Suprapubic skin (tissue), 4 donors: ENCODE measurements at places on chromosomes 13 and 19.

DNA sequence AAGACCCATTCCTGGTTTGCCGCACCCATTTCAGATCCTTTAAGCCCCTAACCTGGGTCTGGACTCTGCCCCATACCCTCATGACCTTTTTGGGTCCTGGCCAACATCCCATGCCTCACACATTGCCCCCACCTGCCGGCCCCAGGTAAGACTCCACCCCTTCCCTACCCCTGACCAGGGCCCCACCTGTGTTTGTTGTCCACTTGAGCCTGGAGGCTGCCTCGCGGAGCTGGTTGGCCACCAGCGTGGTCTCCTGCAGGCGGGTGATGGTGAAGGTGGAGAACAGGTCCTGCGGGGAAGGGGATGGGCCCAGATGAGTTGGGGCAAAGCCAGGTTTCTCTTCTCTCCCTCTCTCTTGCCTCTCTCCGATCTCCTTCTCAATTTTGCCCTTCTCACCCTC lies 19.5 kb downstream of the MAN2B1 start:
- DNase-seq, result no peak

DNA sequence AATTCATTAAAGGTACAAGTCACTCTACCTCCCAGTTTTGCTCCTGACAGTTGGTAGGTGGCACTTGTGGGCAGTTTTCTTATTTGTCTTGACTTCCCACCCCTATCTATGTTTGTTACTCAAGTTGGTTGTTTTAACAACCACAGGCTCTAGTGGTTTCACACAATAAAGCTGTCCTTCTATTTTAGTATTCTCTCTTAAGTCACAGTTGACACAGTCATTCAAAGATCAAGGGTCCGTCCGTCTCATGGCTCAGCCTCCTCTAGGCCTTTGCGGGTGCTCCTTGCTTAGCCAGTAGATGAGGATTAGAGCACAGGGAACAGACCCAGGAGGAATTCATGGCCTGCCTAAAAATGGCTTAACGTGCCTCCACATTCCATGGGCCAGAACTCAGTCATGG lies 573.7 kb downstream of the IRS2 start:
- DNase-seq, result no peak

DNA sequence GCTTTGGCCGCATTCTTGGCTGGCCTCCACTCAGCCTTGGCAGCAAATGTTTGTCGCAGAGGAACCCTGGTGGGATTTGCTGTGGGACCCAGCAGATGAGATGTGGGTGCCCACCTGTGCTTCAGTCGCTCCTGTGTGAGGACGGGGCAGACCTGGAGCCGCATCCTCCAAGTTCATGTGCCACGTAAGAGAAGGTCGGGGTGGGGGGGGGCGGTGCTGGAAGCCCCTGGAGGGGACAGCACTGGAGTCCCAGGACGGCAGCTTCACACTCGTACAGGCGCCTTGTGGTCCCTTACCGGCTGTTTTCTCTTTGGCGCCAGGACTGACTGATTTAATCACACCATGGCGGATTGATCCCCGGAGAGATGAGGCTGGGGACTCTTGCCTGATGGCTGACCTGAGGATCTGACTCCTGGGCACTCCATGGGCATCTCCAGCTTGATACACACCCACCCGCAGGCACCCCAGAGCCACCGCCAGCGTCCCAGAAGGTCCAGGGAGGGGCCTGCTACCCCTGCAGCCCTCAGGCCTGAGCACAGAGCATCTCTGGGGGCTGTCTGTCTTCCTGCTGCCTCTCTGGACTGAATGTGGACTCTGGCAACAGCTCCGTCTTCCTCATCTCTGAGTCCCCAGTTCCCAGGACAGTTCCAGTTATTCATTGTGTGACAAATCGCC lies 10.0 kb upstream of the GRTP1 start:
- no peak for DNase-seq

GRCh38 chr19:10871711-10872545 lies 575 bp downstream of the CARM1 start:
- DNase-seq, result no peak

DNA sequence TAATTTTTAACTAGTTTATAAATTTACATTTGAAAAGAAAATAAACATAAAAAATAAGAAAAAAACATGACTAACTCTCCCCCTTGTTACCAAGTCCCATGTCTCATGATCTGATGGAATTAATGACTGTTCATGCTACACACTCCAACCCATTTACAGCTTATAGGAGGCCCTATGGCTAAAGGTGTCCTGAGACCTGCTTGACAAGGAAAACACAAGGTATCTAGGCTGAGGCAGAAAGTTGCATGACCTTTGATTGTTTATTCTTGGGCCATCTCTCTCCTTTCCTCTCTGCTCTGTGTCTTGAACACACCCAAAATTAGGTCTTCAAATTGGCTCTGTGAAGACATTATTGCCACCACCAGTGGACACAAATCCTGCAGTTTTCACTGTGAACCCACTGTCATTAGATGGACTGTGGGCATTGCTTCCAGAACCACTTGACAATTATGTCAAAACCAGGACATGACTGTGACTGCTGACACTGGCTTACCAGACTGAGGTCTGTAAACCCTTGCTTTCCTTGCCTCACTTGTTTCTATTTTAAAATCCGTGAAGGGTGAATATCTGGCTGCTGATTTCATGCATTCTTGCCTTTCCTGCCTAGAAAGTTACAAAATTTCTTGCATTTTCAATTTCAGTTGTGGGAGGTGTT lies 386.5 kb upstream of the SPRY2 start:
- DNase-seq, result no peak

- no peak for DNase-seq
Observed at GRCh38 chr13:101846701-101847100, 394.2 kb downstream of the ITGBL1 start.
